Stimulated activated CD4-positive, alpha-beta T cell treated with anti-CD3 and anti-CD28 coated beads, Interleukin-4, amount 100 ng/mL, for 48 hours (primary cell): ENCODE measurements at places on chromosomes 7 and 10.

DNA sequence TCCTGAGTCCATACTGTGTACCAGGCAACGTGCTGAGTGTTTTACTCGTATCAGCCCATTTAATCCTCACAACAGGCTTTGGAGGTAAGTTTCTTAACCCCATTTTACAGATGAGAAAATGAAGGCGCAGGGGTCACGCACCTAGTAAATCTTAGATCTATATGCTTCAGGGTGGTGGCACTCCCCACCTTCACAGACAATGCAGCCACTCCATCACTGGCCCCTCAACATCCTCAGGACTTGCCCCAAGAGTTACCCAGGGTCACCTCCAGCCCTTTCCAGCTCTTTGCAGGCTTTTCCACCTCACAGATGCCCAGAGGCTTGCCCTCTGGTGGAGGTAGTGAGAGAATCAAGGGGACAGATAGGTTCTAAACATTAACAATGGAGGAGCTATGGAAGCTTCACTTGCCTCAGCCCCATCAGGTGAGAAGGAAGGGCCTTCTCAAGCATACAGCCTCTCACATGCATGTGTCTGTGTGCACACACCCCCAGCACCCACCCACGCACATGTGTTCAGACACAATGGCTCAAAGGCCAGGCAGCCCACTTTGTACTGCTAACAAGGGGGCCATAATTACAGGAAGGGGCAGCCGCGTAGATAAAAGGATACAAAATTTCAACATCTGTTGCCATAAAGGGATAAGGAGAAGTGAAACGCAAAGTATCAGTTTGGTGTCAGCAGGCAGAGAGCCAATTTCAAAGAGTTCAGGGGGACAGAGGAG lies 29.1 kb downstream of the DPCD start:
- no peak for DNase-seq

GRCh38 chr10:81081887-81082620 lies 544.4 kb downstream of the SH2D4B start:
- no peak for DNase-seq

DNA sequence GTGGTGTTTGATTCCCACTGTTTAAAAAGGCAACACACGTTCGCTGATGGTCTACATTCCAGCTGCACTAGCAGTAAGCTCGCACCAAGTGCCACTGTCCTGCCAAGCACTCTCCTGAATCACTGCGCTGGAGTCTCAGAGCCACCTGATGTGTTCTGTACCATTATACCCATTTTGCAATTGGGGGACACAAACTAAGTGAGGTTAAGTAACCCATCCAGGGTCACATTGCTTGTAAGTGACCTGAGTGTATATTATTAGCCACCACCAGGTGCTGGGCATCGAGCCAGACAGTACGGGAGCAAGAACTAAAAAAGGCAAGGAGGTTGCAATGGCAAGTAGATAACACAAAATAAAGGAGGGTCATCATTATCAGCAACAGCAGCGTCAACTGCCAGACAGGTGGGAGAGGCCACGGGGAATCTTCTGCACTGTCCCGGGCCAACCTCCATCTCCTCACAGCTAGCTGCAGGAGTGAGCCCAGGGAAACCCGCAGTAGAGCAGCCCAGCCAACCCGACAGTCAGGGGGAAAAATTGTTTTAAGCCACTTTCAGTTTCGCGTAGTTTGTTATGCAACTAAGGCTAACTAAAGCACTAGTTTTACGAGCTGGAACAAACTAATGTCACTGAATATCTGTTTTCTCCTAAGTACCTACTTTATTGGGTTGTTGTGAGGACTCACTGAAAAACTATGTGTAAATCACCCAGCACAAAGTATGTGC lies 712 bp upstream of the CPVL start:
- no peak for DNase-seq

DNA sequence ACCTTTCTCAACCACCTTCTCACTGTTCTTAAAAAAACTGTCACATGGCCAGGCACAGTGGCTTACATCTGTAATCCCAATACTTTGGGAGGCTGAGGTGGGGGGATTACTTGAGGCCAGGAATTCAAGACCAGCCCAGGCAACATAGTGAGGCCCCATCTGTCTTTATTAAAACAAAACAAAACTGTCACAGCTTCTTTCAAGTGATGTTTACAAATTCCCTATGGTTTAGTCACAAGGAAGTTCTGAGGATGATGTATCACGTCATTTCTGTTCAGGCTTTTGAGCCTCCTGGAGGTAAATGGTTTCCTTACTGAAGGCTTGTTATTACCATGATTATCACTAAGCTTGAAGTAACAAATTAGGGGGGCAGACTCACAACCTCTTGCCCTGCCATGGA lies 186.2 kb downstream of the CFTR start:
- no peak for DNase-seq

GRCh38 chr7:8590791-8591190 lies 157.4 kb downstream of the NXPH1 start:
- no peak for DNase-seq
